Right lobe of liver (tissue), 6 donors: ENCODE measurements at places on chromosomes 16 and 17. TPM values are rescaled to one million over a fixed set of nuclear protein-coding genes. Genes with fewer than 3 reads are reported as not detected.

The RAMP2 gene
- 1.9 TPM for total RNA-seq

The RHBDF1 gene
- total RNA-seq, result 5.0 TPM

The NXPH3 gene
- not detected for total RNA-seq

The SULT1A4 gene
- 0.91 TPM for total RNA-seq

The ZP2 gene
- not detected for total RNA-seq

The TBC1D3G gene
- total RNA-seq, result not detected

The TMC8 gene
- total RNA-seq, result 7.2 TPM

The DRC3 gene
- total RNA-seq, result 0.81 TPM

The COG1 gene
- total RNA-seq, result 15.8 TPM

The GRAPL gene
- total RNA-seq, result 0.68 TPM

The CACNG3 gene
- not detected for total RNA-seq

The ZFHX3 gene
- total RNA-seq, result 9.4 TPM

The CCDC154 gene
- total RNA-seq, result 1.7 TPM

The DNAH9 gene
- not detected for total RNA-seq

The CTRB2 gene
- not detected for total RNA-seq

The ZNF267 gene
- 3.4 TPM for total RNA-seq

The C16orf89 gene
- total RNA-seq, result not detected

The SALL1 gene
- total RNA-seq, result 30.1 TPM

The KRT39 gene
- not detected for total RNA-seq

The DGKE gene
- 6.3 TPM for total RNA-seq

The MT1F gene
- total RNA-seq, result 190 TPM

The TOM1L1 gene
- 64.2 TPM for total RNA-seq

The C1QTNF8 gene
- not detected for total RNA-seq

The CCL2 gene
- 5.5 TPM for total RNA-seq

The SPEM3 gene
- total RNA-seq, result not detected

The MAF gene
- total RNA-seq, result 19.0 TPM

The NPIPA2 gene
- total RNA-seq, result 1.00 TPM

The HASPIN gene
- total RNA-seq, result 0.80 TPM

The ZNF785 gene
- total RNA-seq, result 5.6 TPM

The VASN gene
- total RNA-seq, result 16.8 TPM

The HEATR9 gene
- total RNA-seq, result not detected

The MYH1 gene
- total RNA-seq, result not detected

The ZNF469 gene
- total RNA-seq, result 0.31 TPM

The MYH11 gene
- total RNA-seq, result 1.8 TPM

The PIMREG gene
- total RNA-seq, result not detected

The TOX3 gene
- total RNA-seq, result 2.5 TPM

The SLC13A2 gene
- 0.32 TPM for total RNA-seq

The PMP22 gene
- total RNA-seq, result 4.3 TPM

The CMTM1 gene
- 0.87 TPM for total RNA-seq

The BCAR1 gene
- 108 TPM for total RNA-seq

The AIPL1 gene
- not detected for total RNA-seq
